Thyroid gland (tissue), 4 donors: ENCODE measurements at places on chromosomes 2 and 18. TPM values are rescaled to one million over a fixed set of nuclear protein-coding genes. Genes with fewer than 3 reads are reported as not detected.
A peak's percentile ranks its signal among the peaks of the same experiment; 100 is the strongest.

DRC1 gene
- not detected for total RNA-seq

PLCD4 gene
- total RNA-seq = 0.89 TPM

TMEM178A gene
- 6.5 TPM for total RNA-seq

CEP192 gene
- total RNA-seq = 36.0 TPM

TRIM54 gene
- 1.6 TPM for total RNA-seq

HOXD4 gene
- 4.2 TPM for total RNA-seq

SGPP2 gene
- 33.7 TPM for total RNA-seq

SOX11 gene
- total RNA-seq = not detected

SLC9A4 gene
- not detected for total RNA-seq

ASIC4 gene
- not detected for total RNA-seq

MYCN gene
- total RNA-seq = 8.1 TPM

SMARCAL1 gene
- total RNA-seq = 19.5 TPM

ERCC3 gene
- total RNA-seq = 55.9 TPM

- DNase-seq = no peak
Observed at GRCh38 chr2:128727404-128727803, 408.7 kb upstream of the HS6ST1 start.

DNA sequence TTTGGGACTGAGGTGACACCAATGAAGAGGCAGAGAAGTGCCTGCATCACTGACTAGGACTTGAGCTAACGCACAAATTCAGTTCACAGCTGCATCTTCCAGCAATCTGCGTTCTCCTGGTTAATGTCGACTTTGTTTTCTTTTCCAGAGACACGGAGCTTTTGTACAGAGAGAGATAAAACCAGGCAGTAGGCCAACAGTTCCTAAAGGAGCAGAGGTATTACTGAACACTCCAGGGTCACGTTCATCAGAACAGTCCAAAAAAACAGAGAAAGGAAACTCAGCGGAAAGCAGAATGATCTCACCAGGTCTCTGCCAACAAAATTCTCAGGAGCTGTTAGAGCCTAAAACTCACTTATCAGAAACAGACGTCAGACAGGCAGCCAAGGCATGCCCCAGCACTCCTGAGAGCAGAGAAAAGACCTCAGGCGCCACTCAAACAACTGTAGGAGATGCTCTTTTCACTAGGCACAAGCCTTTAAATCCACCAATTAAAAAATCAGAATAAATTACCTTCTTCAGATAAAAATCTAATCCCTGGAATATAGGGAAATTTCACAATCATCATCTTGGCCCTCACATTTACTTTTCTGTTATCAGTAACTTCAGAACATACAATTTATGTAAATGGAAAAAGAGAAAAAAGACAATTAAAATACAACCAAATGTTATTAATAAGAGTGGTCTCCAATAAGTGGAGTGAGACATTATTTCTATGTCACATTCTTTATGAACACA lies 95.9 kb upstream of the SPTBN1 start:
- DNase-seq = peak; percentile 87

DNA sequence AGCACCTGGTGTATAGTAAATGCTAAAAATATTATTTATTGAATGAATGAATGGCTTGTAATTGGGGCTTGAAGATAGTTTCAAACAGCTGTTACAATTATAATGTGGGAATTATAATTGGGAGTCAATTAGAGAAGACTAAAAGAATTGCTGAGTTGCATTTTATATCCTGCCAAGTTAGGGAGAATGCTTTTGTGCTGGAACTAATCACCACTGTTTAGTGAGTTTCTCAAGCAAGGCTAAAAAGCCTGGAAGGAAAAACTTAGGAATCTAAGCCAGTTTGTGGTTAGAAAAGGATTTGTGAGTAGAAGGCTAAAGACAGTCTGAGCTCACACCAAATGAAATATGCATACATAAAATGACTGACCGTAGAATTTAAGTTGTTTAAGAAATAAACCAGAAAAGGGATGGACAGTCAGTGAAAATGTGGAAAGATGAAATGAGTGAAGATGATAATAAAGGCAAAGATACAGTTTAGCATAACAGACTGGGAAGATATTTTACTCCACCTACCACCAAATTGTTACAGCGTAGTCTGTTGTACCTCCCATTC lies 647.7 kb upstream of the FSHR start:
- DNase-seq = no peak

DNA sequence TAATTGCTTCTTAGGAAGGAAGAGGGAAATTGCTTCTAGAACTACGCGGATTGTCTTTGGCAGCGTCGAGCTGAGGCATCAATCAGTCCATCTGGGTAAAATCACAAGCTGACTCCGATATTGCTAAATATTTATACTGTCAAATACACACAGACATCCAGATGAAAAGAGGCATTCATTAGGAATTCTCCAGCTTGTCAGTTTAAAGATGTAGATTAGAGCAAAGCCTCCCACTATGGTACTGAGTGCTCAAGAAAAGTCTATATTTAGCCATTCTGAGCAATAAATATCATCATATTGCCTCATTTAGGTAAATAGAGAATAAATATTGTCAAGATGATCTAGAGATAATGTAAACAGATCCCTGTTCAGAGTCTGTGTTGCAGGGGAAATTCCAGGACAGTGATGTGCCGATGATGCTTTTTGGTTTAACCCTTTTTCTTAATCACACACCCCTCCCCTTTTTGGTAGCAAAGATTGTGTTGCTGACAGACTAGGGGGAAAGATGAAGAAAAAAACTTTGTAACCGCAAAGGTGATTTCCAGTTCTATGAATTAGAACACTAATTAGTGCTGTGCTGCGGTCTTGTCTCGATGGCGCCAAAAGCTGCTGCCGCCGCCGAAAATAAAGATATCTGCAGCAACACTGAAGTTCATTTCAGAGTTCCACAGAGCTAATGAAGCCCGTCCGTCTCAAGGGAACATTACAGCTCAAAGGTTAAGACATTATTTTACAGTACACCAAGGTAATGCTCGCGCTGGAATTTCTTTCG lies 171.8 kb downstream of the PTGR3 start:
- no peak for DNase-seq

GRCh38 chr18:67973916-67974315 lies 457.4 kb upstream of the DSEL start:
- DNase-seq = no peak

- DNase-seq = no peak
Observed at GRCh38 chr2:71224457-71224856, 2.4 kb downstream of the PAIP2B start.

GRCh38 chr2:36486521-36487044 lies 111.4 kb downstream of the FEZ2 start:
- no peak for DNase-seq

- no peak for DNase-seq
Observed at GRCh38 chr2:176493226-176493825, 224.1 kb downstream of the MTX2 start.

DNA sequence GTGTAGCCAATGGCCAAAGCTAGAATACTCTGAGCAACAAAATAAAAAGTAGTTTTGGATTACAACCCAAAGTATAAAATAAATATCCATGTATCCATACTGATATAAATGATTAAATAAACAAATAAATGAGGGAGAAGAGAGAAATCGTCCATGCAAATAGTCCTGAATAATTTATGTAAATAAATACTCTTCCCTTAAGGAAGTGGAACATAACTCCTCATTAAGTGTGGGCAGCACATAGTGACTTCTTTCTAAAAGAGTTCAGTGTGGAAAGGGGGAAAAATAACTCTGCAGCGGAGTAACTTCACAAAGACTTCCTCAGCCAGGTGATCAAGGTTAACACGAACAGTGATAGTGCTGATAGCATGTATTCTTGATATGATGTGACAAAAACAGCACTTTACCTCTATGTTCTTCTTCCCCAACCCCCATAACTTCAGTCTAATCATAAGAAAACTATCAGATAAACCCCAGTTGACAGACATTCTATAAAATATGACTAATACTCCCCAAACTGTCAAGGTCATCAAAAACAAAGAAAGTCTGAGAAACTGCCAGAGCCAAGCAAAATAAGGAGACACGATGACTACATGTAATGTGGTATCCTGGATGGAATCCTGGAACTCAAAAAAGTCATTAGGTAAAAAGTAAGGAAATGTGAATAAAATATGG lies 30.7 kb downstream of the METTL8 start:
- no peak for DNase-seq

DNA sequence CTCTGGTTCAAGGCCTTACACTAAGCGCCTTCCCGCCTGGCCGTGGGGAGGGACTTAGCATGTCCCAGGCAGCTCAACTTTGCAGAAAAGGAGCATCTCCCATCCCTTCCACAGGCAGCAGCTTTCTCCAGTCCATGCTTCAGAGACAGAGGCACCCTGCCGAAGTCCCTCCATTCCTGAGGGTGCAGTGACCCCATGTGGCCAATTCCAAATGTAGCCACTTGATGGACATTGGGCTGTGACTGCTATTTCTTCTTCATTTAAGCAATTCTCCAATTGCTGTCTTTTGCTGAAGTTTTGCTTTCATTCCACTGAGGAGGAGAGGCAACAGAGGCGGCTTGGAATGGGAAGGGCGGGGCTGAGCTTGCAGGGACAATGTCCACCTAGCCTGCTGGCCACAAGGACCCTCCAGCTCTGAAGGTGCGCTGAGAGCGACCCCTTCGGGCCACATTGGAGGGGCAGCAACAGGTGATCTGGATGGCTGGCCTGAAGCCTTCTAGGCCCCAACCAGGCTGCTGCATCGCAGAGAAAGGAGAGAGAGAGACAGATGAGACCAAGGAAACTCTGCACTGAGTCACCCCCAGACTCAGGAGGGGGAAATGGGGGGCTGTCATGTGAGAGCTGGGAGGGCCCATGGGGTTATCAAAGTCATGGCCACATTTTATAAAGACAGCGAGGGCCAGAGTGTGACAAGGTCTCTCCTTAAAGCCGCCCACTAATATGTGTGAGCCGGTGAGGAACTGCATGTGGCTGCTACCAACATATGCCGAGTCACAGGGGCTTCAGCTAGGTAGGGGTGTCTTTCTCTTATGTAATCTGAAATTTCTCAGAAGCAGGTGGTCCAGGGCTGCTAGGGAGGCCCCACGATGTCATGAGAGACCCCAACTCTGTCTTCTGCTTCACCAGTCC lies 61.3 kb downstream of the LONRF2 start:
- peak; percentile 77 for DNase-seq

GRCh38 chr2:162212366-162212765 lies 30.9 kb downstream of the FAP start:
- no peak for DNase-seq

- DNase-seq = no peak
Observed at GRCh38 chr2:177599956-177600355, 207.4 kb downstream of the AGPS start.

DNA sequence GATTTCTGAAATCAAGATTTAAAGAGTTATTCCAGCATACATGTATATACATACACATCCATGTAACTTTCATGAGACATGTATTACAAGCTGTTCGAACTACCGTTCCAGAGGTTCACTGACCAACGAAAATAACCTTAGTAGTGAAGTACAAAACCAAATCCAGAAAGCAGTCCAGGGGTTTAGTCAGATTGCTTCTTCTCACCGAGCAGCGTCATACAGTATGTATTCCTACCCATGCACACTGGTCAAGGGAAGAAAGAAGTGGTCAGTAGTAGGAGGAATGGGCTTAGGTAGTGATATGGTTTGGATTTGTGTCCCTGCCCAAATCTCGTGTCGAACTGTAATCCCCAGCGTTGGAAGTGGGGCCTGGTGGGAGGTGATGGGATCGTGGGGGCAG lies 45.3 kb downstream of the E2F6 start:
- DNase-seq = no peak

GRCh38 chr2:218995972-218996711 lies 2.9 kb upstream of the CRYBA2 start:
- peak; percentile 85 for DNase-seq

GRCh38 chr2:70009762-70010575 lies 48.5 kb upstream of the ASPRV1 start:
- no peak for DNase-seq

- DNase-seq = no peak
Observed at GRCh38 chr2:133486771-133487191, 81.5 kb downstream of the NCKAP5 start.

DNA sequence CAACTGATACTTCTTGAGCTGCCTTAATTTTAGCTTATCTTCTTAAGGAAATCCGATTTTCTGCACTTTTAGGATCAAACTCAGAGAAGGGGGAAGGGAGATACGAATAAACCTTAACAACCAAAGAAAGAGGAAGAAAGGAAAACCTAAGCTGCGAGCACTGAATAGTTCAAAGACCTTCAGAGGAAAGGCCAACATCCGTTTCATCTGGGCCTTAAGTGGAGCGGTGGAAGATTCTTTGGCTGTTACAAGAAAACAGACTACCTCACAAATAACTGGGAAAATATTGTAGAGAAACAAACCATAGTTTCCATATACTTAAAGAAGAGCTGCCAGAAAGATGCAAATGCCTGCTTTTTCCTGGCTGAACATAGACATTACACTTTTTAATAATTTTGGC lies 43.6 kb downstream of the VIT start:
- no peak for DNase-seq
